ENCODE measurements at places on chromosomes 1 and 21. TPM values are rescaled to one million over a fixed set of nuclear protein-coding genes. Genes with fewer than 3 reads are reported as not detected.

CYYR1 gene
- total RNA-seq = 20.4 TPM

CRNN gene
- total RNA-seq = not detected

HTR6 gene
- not detected for total RNA-seq

OPRD1 gene
- not detected for total RNA-seq

SPRR3 gene
- total RNA-seq = 1.1 TPM

NUCKS1 gene
- total RNA-seq = 174 TPM

SH3BGR gene
- 441 TPM for total RNA-seq

- no peak for DNase-seq
Observed at GRCh38 chr1:218671573-218671972, 326.4 kb downstream of the TGFB2 start.

DNA sequence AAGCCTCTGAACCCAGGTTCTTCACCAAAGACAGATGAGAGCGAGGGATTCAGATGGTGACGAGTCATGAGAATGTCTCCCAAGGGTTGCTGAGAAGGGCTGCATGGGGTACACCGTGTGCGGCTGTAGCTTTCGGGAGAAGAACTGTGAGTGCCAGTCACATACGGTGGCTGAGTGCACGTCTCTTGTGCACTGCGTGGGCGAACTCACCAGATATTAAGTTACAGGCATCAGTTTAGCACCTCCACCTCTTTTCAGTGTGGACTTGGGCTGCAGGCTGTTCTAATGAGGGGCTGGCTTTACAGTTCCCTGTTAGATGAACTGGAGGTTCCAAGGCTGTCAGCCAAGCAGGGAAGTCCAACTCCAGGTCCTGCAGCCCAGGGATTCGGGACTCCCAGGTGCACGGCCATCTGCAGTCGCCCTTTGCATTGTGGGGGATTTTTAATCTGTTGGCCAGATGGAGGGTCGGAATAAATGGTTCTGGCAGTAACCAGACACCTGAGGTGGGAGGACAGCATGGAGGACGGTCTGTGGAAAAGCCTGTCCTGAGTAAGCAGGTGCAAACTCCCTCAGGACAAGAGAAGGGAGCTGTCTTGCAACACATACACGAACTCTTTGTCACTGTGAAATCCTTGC is 26.5 kb upstream of the AVPR1B start:
- DNase-seq = no peak

Data from psoas muscle (tissue), 8 donors.